Thyroid gland (tissue), 4 donors: ENCODE measurements at places on chromosomes 6 and 20. TPM values are rescaled to one million over a fixed set of nuclear protein-coding genes. Genes with fewer than 3 reads are reported as not detected.

The GRIK2 gene
- 16.6 TPM for total RNA-seq

The ADGRG6 gene
- total RNA-seq, result 10.5 TPM

The SLC26A8 gene
- 0.13 TPM for total RNA-seq

The PNRC1 gene
- total RNA-seq, result 307 TPM

The SYCP2L gene
- 1.0 TPM for total RNA-seq

DNA sequence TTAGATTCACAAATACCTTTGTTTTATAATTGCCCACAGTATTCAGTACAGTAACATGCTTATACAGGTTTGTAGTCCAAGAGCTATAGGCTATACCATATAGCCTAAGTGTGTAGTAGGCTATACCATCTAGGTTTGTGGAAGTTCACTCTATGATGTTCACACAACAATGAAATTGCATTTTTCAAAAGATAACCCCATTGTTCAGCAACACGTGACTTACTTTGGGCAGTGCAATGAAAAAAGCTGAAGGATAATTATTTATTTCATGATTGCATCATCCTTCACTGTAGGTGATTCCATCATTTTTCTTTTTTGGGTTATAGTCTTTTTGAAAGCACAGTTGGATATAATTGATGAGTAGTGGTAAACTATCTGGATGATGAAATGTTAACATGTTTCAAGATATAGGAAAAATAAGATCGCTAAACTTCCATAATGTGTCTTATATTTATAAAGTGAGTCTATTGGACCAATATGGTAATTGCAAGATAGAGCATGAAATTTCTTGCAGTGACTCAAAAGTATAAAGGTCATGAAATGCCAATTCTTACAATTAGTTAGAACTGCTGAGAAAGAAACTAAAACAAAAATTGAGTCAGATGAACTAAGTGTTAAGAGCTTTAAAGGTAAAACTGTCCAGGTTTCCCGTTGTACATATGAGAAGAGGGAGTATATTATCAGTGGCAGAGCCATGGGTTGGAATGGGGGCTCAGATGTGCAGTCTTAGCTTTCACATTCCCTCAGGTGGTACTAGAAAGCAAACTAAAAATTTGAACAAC is 164.4 kb downstream of the ZFAND3 start:
- DNase-seq, result no peak
- peaks cover 82% of the 10 kb centered on the region for H3K4me1 ChIP-seq
- no peak overlapping the region for H3K4me3 ChIP-seq
- H3K36me3 ChIP-seq, result no peaks in the 10 kb centered on the region

DNA sequence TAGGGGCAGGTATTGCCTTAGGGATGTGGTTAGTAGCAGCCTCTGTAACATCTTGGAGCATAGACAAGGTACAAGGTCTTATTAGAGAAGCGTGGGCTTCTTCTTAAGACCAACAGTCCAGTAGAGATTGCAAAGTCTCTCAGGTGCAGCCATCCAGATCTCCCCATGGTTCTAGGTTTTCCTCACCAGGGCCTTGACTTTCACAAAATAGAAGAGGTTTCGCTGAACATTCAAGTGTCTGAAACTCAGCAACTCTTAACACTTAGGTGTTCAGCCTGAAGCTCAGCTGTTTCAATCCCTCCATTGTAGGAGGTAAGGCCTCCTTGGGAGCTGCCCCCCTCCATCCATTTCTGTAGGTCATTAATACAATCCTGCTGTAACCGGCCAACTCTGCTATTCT is 44.4 kb downstream of the GOPC start:
- peaks cover 12% of the 10 kb centered on the region for H3K4me1 ChIP-seq
- H3K27me3 ChIP-seq, result no peaks in the 10 kb centered on the region
- no peaks in the 10 kb centered on the region for H3K36me3 ChIP-seq
- peak; percentile 54 for DNase-seq
- H3K27ac ChIP-seq, result peak overlapping the region; percentile 89

DNA sequence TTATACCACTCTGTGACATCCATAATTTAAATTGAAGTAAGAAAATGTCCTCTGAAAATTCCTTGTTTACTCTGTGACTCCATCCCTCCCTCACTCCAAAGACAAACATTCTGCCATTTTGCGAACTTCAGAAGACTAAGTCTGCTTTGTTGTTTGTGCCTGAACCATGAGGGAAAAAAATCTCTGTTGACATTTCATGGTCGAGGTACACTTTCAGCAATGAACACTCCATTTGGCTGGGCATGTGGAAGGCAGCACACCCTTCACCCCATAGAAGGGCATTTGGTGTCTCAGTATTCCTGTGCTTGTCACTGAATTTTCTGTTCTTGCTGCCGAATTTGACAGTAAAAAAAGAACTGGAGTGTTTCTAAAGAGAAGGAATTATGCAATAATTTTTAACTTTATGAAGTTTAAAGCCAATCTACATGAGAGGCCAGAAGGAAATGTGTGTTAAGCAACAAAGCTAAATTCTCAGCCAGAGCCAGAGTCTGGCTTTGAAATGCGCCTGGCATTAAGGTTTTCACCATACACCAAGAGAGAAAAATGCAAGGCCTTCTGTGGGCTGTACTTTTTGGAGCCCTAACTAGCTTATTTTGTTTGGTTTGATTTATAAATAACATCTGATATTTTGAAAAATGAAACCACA is 4.7 kb upstream of the PBOV1 start:
- H3K4me1 ChIP-seq, result no peaks in the 10 kb centered on the region
- no peaks in the 10 kb centered on the region for H3K36me3 ChIP-seq
- no peak for DNase-seq
- H3K27ac ChIP-seq, result no peak overlapping the region
- H3K27me3 ChIP-seq, result no peaks in the 10 kb centered on the region
- H3K4me3 ChIP-seq, result no peak overlapping the region

DNA sequence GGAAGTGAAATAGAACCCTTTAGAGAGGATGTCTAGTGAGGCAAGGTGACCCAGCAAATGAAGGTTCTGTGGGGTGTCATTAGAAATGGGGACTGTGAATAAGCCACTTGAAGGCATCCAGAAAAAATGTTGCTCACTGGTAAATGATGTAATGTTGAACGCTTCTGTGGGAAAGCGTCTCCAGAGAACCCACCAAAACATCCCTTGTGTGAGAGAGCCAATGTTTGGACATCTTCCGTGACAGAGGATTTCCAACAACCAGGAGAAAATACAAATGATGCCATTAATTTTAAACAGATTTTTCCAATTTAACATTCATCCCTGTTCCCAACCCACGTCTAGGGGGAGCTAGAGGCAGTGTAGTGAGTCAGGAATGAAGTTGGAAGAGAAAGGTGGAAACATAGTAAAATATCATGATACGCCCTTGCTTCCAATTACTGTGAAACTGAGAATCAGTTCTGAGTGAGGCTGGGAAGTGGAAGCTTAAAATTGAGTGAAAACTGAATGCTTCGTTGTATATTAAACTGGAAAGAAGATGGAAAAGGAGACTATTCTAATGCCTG is 584.2 kb downstream of the CD109 start:
- no peaks in the 10 kb centered on the region for H3K4me1 ChIP-seq
- H3K27me3 ChIP-seq, result no peaks in the 10 kb centered on the region
- H3K4me3 ChIP-seq, result no peak overlapping the region
- H3K36me3 ChIP-seq, result no peaks in the 10 kb centered on the region
- DNase-seq, result no peak

DNA sequence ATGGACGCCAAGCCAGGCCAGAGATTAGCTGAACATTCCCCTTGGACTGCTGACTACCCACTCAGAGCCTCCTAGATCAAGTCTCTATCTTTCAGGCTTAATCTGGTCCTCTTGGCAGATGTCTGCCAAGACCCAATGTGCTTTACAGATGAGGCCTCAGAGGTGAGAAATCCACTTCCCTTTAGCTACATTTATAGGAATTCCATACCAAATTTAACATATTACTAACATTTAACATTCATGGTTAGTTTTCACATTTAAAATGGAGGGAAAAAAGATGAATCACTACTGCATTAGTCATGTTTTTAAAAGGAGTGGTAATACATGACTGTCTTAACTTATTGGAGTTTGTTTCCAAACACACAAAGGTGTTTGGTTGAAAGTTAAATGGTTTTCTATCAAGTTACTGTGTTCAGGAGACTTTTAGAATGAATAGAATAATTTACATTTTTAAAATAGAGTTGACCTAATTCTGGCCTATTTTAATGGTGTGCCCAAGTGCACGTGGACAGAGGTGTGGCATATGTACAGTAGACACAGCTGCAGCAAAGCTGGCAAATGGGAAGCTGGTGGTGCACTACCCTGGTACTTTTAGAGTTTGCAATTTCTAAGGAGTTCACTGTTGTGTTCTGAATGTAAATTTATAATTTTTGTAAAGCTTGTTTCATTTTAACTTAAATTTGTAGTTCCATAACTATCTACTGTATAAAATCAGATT is 41.9 kb upstream of the CALHM6 start:
- H3K36me3 ChIP-seq, result no peaks in the 10 kb centered on the region
- H3K4me3 ChIP-seq, result no peak overlapping the region
- no peak for DNase-seq
- H3K27me3 ChIP-seq, result no peaks in the 10 kb centered on the region
- no peak overlapping the region for H3K27ac ChIP-seq
